ENCODE measurements at places on chromosomes 3 and 15.

DNA sequence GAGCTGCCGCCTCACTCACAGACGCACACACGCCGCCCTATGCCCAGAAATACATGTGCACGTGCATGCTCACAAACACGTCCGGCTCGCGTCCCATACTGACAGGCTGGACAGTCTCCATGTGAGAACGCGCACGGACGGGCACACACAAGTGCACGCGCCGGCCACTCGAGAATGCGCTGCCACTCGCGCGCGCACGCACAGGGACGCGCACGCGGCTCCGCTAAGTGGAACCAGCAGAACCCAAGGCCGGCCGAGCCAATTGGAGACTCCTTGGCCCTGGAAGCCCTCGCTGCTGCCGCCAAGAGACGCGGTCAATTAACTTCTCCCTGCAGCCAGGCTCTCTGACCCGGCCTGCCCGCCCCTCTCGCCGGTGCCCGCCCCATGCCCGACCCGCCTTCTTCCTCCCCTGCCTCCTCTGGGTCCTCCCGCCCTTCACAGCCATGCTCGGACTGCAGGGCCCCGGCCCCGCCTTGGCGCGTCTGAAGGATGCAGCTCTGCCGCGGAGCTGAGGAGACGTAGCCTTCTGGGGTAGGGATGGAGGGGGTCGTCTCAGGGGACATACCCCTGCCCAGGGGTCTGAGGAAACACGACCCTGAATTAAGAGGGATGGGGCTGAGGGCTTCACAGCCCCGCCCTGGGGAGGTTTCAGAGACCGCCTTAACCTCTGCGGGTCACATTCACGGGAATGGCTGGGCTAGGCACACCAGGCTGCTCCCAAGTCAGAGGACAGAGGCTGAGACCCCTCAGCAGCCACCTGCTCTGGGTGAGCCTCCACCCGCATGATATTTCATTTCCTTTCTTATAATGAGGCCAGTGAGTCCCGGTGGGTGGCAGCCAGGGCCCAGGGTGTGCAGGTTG lies 15.0 kb downstream of the PTH1R start:
- no peak for DNase-seq

GRCh38 chr15:36659917-36660316 lies 80.5 kb downstream of the CDIN1 start:
- DNase-seq, result no peak

GRCh38 chr3:136840252-136840651 lies 21.3 kb downstream of the SLC35G2 start:
- no peak for DNase-seq

- DNase-seq, result no peak
Measured at GRCh38 chr15:57503911-57504598, 87.6 kb upstream of the MYZAP start.

DNA sequence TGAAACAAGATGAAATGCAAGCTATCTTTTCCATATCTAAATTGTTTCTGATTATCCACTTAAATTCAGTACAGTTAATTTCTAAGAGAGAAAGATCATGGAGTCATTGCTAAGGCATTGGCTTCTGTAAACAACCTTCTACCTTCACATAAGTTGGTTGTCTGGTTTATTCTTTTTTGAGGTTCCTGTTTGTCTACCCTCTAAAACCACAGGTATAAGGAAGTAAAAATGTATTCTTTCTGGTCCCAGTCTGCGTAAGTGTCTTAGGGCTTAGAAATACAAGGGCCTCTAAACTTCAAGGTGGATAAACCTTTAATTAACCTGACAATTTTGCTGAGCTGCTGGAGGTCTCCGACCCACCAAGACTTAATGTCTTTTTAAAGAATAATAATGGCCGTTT lies 3.6 kb upstream of the ATOSA start:
- no peak for DNase-seq

DNA sequence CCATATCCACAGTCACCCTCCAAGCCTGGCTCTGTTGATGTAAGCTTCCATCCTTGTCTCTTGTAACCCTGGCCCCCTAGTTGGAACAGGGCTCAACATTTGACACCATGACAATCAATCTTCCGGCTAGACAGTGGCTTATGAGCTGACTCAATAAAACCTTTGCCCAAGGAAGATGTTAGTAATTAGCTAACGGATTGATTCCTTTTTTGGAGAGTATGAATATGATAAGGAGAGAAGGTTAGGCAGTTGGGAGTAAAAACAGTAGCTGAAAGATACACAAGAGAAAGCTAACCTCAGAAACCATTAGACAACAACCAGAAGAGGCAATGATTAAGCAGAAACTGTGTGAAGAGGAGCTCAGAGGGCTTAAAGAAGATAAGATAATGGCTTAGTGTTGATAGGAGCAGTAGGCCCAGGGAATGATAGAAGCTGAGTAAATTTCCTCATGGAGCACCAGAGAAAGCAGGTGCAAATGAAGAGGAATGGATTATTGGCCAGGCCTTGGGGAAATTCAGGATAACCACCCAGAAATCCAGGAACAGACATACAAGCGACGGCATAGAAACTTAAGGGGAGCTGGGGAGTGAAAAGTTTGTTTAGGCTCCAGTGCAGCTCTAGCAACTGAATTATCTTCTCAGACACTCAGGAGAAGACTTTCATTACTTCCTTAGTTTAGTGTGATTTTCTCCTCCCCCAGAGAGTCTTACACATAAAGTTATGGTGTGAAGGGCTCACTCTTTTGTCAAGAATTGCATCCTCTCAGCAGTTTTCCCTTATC lies 7.8 kb upstream of the RFX7 start:
- no peak for DNase-seq

- DNase-seq, result no peak
Measured at GRCh38 chr15:72884311-72884710, 100.8 kb upstream of the ADPGK start.

GRCh38 chr3:29919571-29919970 lies 638.7 kb downstream of the RBMS3 start:
- no peak for DNase-seq

DNA sequence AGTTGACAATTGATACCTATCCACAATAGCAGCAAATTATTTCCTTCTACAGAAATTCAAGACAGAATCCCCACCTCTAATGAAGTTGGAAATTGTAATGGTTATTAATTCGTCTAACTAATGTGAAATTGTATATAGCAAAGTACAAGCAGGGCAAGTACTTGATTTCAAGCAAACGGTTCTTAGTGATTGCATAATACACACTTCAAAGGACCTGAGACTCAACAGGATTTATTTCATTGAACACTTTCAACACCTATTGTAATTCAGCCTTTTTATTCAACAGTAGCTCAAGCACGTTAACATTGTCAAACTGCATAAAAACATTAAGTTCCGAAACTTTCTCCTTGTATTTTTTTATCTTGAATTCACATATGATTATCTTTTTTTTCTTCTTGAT lies 40.2 kb upstream of the AGTR1 start:
- DNase-seq, result no peak

GRCh38 chr15:70538278-70538677 lies 225.1 kb downstream of the UACA start:
- no peak for DNase-seq

- DNase-seq, result no peak
Measured at GRCh38 chr3:17741621-17742101, 770 bp downstream of the TBC1D5 start.

Measured in stimulated activated CD8-positive, alpha-beta memory T cell treated with anti-CD3 and anti-CD28 coated beads, Interleukin-7, amount 100 ng/mL, for 1 hour (primary cell).